Effector memory CD4-positive, alpha-beta T cell (primary cell): ENCODE measurements at places on chromosomes 6 and 20.

DNA sequence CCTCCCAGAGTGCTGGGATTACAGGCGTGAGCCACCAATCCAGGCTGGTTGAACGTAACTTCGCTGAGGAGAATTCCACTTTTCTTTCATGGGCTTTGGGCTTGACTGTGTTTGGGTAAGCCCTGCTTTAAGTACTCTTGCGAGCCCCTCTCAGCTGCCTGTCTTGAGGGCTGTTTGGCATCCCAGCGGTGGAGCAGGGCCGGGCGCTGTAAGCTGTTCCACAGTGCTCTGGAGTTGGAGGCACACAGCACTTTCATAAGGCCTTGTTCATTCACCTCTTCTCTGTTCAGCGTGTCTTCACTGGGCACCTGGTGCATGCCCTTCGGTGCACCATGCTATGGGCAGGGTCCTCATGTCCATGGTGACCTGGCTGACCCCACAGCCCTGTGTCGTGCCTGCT, 21.6 kb downstream of the PNLDC1 start:
- no peak for DNase-seq

- DNase-seq: no peak
Measured at GRCh38 chr6:132021552-132022375, 70.6 kb upstream of the CCN2 start.

- DNase-seq: no peak
Measured at GRCh38 chr6:107509506-107509905, 19.6 kb downstream of the SOBP start.

DNA sequence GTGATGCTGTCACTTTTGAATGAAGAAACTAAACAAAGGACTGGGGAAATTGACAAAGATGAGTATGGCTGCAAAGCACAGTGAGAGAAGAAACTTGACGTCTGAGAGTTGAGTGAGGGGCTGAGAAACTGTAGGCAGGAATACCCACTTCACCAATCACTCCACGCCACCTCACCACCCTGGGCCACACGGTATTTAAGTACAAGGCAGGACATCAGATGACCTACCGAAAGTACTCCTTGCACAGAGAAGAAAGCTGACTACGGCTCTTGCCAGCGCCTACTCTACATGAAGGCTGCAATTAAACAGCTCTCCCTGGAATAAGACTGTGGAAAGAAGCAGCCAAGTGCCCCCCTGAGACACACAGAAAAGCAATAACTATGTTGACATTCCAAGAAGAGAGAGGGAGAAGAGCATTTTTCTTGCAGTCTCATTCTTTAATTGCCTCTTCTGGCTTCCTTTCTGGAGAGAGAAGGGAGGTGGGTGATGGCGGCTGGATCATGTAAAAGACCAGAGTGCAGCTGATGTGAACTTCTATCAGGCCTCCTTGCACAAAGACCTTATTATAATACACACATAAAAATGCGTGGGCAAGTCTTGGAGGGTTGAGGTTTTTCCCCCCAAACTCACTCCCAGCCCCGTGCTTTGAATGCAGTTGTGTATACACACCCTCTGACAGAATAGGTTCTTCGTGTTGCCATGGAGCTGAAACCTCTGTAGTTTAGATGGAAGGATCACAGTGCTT, 44.6 kb downstream of the HIVEP2 start:
- no peak for DNase-seq

GRCh38 chr20:35306931-35307517, 14.8 kb upstream of the FAM83C start:
- DNase-seq: no peak

DNA sequence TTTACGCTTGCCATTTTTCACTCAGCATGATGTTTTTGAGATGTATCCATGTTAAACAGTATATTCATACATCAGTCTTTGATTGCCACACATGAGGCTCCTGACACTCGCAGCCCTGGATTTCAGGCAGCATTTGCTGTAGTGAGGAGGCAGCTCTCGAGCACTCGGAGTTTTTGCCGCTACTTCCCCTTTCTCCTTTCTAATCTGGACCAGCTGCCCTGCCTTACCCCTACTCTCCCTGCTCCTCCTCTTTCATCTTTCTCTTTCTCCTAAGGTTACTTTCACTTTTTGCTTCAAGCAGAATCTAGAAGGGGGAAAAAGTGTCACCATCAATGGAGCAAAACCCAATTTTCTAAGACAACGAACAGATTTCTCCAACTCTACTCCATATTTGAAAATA, 5.9 kb upstream of the CST3 start:
- DNase-seq: no peak

GRCh38 chr6:144179828-144180227, 29.5 kb downstream of the STX11 start:
- no peak for DNase-seq

DNA sequence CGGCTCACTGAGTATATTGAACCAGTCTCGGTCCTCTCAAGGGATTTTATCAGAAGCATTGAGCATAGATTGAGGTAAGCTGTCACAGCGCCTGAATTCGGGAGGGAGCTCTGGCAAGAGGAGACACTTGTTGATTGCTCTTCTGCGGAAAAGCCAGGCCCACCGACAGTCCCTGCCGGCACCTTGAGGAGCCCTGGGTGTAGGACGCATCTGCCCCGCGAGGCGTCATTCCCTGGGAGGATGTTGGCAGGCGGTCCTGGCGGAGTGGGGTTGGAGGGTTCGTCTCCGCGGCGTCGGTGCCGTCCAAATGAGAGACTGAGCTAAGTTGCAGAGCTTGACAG, 843 bp downstream of the FBXO9 start:
- no peak for DNase-seq

GRCh38 chr6:70686548-70687133, 19.0 kb downstream of the SMAP1 start:
- DNase-seq: no peak

- no peak for DNase-seq
Measured at GRCh38 chr6:107784669-107785068, 39.4 kb downstream of the SCML4 start.

DNA sequence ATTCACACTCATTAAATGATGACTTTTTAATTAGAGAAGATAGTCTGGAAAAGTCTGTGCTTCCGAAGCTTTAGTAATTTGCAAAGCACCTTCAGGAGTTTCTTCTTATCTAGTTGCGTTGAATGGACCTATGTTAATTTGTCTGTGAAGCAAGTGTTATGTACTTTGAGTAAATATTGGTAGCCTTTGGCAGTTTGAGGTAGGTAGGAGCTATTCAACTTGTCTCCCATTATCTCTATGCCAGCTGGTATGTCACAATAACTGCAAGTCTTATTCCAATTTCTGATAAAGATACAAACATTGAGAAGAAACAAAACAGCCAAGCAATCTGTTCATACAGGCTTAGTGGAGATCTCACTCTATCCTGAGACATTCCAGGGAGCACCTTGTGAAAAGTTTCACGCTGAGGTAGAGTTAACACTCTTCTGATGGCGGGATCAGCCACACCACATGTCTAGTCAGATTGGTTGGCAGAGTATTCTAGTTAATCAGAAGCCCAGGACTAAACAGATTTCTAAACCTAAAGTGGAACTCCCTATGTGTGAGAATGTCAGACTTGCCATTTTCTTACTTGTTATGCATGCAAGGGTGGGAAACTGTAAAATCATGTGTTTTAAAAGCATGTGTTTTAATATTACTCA, 219.8 kb upstream of the MANEA start:
- DNase-seq: no peak

DNA sequence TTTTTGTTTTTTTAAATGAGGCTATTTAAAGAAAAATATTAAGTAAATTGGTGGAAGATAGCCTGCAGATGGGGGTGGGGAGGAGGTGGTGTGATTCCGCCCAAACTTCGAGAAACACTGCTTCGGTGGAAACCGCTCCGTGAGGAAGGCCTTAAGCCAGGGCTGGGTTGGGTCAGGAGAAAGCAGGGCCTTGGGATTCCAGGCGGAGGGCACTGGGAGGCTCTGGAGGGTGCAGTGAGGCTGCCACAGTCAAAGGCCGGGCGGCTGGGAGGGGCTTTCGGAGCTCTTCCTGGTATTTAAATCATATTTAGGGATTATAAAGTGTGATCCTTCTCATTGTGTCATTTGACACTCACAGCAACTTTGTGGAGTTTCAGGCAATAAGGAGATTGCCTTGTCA, 22.2 kb upstream of the SCRT2 start:
- no peak for DNase-seq

GRCh38 chr6:6987749-6988148, 120.0 kb upstream of the RREB1 start:
- no peak for DNase-seq

DNA sequence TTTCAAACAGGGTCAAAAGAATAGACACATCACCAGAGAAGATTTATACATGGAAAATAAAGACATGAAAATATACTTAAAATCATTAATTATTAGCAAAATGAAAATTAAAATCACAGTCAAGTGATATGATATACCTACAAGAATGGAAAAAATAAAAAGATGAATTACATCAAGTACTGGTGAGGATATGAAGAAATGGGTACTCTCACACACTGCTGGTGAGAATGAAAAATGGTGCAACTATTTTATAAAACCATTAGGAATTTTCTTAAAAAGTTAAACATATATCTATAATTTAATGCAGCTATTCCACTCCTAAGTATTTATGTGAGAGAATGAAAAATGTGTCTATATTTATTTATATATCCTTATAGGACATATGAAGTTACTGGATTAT, 136.3 kb upstream of the GRIK2 start:
- DNase-seq: no peak

GRCh38 chr6:123994891-123995635, 191.4 kb downstream of the NKAIN2 start:
- DNase-seq: no peak

DNA sequence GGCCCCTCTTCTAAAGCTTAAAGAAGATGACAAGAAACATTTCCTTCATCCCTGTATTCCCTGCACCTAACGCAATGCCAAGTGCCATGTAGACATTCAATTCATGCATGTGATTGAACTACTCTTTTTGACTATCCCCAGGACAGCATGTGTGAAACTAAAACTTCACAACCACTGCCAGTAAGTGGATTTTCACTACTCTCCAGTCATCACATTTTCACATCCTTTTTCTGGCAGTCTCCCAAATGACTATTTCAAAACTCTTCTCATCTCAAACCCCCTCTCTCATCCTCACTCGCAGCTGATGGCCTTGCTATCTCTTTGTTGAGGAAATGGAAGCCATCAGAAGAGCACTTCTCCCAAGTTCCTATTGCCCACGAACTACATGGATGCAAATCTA, 122.6 kb downstream of the OPRM1 start:
- no peak for DNase-seq

GRCh38 chr6:157561929-157562810, 181.2 kb downstream of the ZDHHC14 start:
- DNase-seq: no peak

- DNase-seq: no peak
Measured at GRCh38 chr6:14656078-14656521, 538.5 kb downstream of the CD83 start.

- no peak for DNase-seq
Measured at GRCh38 chr6:150875841-150876240, 10.3 kb downstream of the MTHFD1L start.

DNA sequence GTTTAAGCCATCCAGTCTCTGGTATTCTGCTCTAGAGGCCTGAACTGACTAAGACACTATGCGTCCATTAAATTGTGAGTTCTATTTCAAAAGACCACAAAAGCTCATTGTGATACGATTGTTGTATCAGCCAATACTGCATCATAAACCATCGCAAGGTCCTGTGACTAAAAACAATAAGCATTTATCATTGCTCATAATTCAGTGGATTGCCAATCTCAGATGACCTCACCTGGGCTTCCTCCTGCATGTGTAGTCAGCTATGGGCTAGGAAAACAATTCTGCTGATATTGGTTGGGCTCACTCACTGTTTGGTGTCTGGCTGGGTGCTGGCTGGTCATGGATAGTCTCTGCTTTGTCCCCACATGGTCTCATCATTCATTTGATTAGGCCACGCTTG, 592.7 kb upstream of the BTBD3 start:
- no peak for DNase-seq

DNA sequence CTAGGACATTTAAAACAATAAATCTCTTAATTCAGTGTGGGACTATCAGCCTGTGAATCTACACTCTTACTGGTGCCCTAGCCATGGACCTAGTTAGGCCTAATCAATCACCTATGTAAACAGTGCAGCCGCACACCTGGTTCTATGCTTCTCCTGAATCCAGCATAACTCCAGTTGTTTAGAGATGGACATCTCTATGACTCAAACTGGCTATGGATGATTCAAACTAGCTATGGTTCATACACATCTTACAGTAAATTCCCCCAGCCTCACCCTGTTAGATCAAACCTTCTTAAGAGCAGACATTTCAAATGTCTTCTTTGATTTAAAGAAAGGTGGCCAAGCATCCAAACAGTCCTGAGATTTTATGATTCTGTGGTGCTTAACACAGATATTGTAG, 34.7 kb downstream of the SLC35B3 start:
- no peak for DNase-seq

- DNase-seq: no peak
Measured at GRCh38 chr20:17725094-17725835, 25.5 kb downstream of the BANF2 start.

DNA sequence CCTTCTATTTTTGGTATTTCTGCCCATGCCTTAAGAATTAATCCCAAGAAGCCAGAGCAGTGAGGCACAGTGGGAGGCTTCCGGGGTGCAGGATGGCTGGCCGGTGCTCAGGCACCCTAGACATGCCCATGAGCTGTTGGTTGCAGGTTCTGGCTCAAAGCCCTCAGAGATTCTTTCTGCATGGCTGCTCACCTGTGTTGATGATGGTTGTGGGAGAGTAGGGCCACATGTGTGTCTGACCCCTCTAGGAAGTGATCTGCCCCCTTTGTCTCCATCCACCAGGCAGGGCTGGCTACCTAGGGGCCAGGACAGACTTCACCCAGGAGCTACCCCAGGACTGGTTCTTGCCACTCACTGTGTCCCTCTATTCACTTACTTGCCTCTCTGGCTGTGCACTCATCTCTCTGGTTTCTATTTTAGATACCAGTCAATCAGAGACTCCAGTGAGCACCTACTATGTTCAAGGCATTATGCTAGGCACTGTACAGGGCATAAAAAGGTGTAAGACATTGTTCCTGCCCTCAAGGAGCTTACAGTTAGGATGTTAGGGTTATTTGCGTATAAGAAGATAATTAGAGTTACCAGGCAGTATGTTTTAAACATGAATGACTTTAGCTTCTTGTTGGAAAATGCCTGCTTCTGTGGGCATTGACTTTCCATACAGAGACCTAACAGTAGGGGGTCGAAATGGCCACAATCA, 16.8 kb downstream of the CD83 start:
- DNase-seq: no peak

DNA sequence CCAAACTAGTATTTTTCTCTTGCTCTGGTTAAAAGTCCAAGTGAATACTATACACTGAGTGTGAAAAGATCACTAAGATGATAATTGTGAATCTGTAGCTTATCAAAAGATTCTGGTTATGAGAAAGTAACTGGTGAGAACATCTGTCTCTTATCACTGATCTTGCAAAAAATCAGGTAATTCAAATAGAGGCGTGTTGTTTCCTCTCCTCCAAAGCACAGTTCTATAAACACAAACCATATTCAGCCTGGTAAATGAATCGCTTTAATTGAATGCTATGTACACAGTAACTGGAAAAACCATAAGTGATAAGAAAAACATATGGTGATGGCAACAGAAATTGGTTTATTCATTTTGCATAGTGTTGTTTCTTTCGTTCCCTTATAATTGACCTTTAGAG, 161.0 kb downstream of the RALGAPA2 start:
- no peak for DNase-seq

- no peak for DNase-seq
Measured at GRCh38 chr20:38119446-38119845, 45.6 kb downstream of the TGM2 start.

- no peak for DNase-seq
Measured at GRCh38 chr20:54361475-54361874, 113.9 kb upstream of the DOK5 start.

GRCh38 chr6:135018941-135019340, 35.7 kb downstream of the HBS1L start:
- DNase-seq: no peak

- DNase-seq: peak; percentile 38
Measured at GRCh38 chr6:32148289-32149091, 3.2 kb downstream of the PRRT1 start.
